ENCODE measurements at places on chromosomes 7 and 10.

DNA sequence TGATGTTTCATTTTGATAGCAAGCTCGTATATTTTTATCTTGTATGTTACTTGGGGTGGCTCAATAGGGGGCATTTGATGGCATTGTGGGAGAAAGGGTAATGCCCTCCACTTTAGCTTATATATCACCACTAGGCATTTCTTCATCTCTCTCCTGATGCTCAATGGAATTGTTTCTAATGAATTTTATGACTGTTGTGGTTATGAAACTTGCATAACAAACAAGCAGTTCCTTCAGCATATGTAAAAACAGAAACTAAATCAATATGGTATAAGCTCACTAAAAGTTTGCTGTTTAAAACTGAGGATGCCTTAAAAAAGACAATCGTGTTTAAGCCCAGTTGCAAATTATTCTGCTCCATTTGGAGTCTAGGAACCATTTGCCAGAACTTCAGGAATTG, 75.5 kb downstream of the CDK14 start:
- DNase-seq, result no peak

DNA sequence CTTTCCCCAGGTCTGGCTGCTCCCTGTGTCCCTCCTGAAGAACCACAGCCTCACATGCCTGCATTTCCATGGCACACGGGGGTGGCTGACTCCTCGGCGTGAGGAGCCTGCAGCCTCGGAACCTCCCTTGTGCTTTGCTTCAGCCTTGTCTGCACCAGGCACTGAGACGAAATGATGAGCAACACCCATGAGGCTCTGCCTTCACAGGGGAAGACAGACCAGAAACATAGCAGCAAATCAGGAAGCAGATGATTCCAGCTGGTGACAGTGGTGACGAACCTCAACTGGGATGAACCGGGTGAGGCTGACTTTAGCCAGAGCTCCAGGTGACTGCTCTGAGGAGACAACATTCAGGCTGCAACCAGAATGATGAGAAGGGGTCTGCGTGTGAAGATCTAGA, 84.5 kb upstream of the SMNDC1 start:
- DNase-seq, result no peak

DNA sequence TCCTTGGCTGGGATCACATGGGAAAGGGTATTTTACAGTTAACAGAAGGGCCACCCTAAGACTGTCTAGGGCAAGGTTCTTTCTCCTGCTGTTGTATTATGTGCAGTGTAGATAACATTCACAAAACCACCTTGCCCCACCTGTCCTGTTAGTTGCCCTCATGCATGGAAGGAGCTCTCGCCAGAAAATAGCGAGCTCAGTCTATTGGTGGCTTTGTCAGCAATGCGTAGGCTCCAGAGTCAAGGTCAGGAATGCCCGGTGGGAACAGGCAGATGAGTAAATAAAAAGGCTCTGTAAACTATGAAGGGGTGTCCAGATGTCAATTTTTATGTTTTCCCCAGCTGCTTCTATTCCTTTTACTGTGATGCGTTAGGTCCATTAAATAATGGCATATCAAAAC, 107.1 kb upstream of the WDR11 start:
- DNase-seq, result no peak

- no peak for DNase-seq
These were observed 26.3 kb downstream of the FAM107B start for GRCh38 chr10:14748441-14748840.

DNA sequence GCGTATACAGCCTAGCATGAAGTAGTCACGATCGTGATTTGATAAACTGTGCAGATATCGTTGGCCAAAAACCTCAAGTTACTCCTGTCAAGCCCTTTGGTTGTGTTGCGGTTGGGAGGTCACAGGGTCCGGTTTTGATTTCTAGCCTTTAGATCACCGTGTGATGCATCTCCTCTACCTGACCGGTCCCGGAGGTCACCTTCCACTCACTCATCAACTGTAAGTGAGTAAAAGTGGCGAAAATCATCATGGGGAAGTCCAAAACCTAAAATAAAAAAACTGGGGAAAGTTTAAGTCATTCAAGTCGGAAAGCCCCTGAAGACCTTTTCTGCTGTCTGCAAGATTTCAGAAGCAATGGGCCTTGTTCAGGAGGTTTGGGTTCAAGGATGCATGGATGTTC, 62.8 kb downstream of the ADARB2 start:
- DNase-seq, result no peak

DNA sequence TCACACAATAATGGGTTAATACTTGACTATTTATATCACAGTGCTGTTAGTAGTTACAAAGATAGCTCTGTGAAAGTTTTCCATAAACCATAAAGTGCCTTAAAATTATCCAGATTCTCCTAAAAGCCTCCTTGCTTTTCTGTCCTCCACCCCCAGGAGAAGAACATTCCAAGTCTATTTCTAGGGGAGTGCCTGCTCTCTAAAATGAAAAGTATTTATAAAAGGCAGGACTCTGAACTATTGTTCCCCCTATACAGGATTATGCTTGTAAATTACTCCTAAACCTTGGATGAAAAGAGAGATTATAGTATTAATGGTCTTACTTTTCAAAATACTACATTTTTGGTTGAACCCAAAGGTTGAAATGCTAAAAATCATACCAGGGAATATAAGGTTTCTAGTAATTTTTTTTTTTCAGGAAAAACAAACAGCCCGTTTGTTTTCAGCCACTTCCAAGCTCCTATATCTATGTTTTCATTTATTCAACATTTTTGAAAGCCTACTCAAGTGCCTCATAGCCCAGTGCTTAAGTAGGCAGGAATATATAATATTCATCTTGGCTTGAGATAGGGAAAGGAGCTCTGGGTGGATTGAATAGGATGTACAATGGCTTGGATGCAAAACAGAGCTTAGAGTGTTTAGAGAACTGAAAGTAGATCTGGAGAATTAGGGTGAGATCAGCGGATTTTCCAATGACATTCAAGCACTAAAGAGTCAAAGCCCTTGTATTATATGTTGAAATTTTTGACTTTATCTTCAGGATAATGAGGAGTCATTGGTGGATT, 320.7 kb downstream of the GPR37 start:
- no peak for DNase-seq

- DNase-seq, result peak; percentile 66
These were observed 100.2 kb downstream of the COL13A1 start for GRCh38 chr10:69901628-69902505.

GRCh38 chr7:152579070-152579469, 96.9 kb downstream of the XRCC2 start:
- DNase-seq, result no peak

GRCh38 chr10:68826764-68827591, at the start of gene STOX1:
STOX1 (plus strand) TSS chr10:68827531; CDS start chr10:68827624, 93 bp downstream.
- DNase-seq, result peak; percentile 78

DNA sequence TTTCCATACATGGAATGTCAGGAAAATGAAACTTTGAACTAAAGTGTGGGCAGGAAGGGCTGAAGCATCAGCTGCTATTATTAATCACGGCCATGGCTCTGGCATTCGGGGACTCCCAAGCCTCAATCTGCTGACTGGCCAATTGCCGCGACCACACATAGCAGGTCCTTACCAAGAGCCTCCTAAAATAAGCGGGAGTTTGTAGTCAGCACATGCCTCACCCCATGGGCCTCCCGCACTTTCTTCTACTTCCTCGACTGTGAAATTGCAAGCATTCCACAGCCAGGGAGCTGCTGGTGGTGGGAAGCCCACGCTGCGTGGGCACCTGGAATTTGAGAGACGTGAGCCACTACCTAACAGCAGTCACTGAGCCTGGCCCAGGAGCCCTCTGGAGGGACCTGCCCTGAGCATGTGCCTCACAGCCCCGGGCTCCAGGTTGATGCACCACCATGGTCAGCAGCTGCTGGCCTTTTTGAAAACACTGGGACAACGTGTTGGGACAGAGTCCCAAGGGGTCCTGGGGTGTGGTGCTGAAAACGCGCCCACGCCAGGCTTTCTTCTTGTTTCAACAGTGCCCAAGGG, 211.4 kb downstream of the TNS3 start:
- DNase-seq, result no peak

DNA sequence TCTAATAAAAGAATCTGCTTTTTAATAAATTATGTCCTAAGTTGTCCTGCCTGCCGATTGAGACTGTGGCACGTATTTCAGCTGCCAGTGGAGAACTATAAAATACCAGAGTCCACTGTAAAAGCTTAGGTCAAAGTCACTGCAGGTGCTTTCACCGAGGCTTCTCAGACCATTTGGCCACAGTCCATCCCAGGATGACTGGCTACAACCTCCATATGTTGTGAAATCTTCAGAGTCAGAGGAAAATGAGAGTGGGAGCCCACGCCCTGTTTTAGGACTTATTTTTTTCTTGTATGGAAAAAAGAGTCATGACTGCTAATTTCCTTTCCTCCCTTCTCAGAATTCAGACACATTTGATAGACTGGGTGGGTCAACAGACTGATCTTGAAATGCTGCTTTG, 182.9 kb downstream of the ANK3 start:
- DNase-seq, result peak; percentile 14

DNA sequence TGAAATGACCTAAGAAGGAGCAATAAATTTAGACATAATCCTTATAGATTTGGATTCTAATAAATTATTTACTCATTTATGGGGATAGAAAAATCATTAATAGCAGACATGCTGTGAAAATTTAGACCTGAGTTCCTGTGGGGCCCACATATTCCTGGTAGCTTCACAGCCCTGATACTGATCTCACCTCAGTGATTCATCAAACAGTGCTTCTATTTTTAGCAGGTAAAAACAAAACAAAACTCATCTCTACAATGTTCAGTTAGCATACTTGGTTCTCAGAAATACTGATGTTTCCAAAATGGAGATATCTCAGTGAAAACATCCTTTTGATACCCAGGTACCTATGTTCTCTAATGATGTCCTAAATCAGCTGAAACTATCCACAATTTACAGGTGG, 841.1 kb upstream of the SORCS1 start:
- DNase-seq, result no peak

GRCh38 chr7:36010656-36011587, 142.1 kb upstream of the EEPD1 start:
- DNase-seq, result no peak

GRCh38 chr10:61933859-61934555, 32.5 kb downstream of the ARID5B start:
- DNase-seq, result no peak

- peak; percentile 59 for DNase-seq
These were observed 159.8 kb downstream of the WNT2 start for GRCh38 chr7:117163101-117163500.

DNA sequence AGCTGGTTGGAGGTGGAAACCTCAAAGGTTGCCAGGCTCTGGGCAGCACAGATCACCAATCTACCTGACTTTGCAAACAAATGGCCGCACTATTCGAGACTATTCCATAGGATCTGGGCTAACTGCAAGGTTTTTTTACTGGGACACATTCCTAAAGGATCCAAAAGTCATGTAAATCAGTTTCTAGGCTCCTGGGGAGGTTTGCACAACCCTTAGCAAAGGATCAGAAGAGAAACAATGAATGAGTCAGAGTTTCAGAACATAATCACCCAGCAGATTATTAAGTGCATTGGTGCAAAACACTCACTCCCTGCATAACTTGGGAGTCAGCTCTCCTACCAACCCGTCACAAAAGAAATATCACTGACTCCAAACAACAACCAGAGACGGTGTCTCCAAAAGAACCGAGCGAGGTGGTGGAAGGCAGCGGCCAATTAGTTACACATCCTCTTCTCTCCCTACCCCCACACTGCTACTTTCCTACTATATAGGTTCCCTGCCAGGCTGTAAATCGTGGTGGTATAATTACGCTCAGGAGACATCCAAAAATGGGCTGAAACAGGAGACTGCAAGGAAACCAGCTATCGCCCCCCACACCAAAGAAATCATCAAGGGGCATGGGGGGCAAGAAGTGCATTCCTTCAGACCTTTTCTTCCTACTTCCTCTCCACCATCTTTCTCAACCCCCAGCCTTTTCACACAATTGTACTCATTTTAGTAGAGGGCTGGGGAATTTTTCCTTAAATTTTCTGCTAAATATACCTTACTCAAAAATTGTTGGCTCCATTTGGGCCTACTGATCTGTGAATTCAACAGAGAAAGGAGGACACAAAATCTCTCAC, 3.2 kb downstream of the UBE2H start:
- peak; percentile 87 for DNase-seq

DNA sequence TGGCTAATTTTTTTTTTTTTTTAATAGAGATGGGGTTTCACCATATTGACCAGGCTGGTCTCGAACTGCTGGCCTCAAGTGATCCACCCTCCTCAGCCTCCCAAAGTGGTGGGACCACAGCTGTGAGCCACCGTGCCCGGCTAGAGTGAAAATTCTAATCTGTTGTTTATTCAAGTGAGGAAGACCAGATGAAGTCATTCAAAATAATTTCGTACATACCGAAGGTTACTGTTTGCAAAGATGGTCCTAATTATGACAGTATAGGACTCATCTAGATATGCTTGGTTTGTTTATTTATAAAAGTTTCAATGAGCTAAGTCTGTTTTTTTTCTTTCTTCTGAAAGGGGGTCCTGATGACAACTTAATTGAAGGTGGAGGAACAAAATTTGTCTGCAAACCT, 376.8 kb downstream of the EXOC4 start:
- DNase-seq, result no peak

GRCh38 chr7:33448035-33448434, 318.7 kb downstream of the BBS9 start:
- DNase-seq, result no peak

DNA sequence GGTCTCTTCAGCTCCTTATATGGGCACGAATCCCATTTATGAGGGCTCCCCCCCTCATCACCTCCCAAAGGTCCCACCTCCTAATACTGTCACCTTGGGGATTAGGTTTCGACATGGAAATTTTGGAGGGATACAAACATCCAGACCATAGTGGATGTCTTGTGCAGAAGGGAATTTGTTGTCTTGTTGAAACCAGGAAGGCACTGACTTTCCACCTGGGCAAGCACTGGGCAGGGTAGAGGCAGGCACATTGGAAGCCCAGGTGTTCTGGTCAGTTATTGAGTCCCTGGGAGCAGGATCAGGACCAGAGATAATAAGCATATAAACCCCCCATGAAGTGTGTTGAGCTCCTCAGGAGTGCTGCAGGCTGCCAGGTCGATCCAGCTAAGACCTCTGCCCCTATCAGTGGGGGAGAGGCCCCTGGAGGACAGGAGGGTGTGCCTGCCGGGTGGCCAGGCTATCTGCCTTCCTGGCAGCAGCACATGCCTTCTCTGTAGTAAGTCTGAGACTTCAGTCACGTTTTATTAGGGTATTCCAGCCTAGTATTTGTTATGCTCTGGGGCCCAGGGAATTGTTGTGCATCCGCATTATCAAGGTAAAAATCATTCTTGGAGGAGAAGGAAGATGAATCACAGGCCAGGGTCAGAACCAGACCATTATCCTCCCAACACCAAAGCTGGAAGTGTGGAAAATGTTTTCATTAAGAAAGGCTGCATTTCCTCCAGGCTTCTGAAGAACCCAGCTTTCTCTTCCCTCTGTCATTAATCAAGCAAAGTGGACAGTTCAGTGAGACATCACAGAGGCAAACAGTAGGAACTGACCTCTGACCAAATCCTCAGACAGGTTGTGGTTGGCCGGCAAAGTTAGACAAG, 503.1 kb downstream of the GRID1 start:
- no peak for DNase-seq

GRCh38 chr10:131090761-131091661, 220.5 kb downstream of the TCERG1L start:
- DNase-seq, result no peak

- DNase-seq, result no peak
These were observed 585.1 kb downstream of the GATA3 start for GRCh38 chr10:8639486-8640185.
